Kidney tubule cell (primary cell): ENCODE measurements at places on chromosomes 13 and 19.

DNA sequence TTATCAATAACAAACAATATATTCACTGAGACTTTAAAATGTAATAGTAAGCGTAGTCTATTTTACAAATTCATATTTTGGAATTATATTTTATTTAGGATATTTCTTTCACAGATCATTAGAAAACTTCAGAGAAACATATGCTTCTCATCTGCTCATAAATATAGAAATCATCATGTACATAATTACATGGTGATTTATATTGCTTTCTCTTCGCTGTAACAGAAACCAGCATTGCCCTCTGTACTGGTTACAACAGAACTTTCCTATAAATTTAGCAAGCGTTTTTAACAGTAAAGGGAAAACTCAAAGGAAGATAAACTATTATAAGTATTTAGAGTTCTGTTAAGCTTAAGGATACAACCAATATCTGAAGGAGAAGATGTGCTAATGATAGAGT lies 672.8 kb downstream of the PCDH9 start:
- no peak for DNase-seq

DNA sequence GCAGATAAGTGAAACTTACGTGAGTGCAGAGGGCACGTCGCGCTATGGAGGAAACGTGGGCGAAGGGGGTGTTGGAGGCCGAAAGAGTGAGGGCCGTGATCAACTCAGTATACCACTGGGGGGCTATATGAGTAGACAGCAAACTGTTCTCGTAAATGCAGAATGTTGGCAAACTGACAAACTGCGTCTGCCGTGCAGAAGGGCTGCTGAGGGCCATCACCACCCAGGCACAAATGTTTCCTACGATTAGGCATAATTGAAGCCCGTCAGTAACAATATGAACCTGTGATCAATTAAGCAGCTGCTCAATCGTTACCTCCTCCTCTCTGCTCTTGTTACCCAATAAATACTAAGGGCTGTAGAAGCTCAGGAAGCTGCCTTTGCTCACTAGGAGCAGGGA lies 17.3 kb upstream of the MADCAM1 start:
- no peak for DNase-seq

- DNase-seq = peak; percentile 71
These were observed 22.5 kb downstream of the IQCN start for GRCh38 chr19:18251587-18252369.

GRCh38 chr13:54949735-54950134 lies 1921.1 kb downstream of the OLFM4 start:
- DNase-seq = no peak

GRCh38 chr19:55485439-55486011 lies 537 bp downstream of the NAT14 start:
- DNase-seq = no peak

GRCh38 chr13:66612983-66613382 lies 617.2 kb downstream of the PCDH9 start:
- no peak for DNase-seq
